ENCODE measurements at places on chromosomes 7 and 10.

GRCh38 chr10:4813023-4813422 is 13.0 kb upstream of the AKR1E2 start:
- peak; percentile 99 for DNase-seq

DNA sequence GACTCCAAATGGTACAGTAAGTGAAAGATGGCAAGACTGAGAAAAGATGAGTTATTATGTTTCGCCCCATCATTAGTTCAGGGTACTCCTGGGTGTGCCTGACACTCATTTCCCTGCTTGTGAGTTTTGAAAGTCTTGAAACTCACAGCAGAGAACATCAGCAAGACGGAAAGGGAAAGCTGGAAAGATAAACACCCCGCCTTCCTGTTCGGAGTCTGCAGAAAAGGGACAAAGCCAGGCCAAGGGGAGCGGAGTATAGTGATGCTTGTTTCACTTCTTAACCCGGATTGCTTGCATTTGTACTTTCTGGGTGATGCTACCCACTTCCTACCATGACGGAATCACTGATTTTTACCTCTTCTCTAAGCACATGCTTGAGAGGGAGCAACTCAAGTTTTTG is 294.5 kb downstream of the FRMD4A start:
- no peak for DNase-seq

DNA sequence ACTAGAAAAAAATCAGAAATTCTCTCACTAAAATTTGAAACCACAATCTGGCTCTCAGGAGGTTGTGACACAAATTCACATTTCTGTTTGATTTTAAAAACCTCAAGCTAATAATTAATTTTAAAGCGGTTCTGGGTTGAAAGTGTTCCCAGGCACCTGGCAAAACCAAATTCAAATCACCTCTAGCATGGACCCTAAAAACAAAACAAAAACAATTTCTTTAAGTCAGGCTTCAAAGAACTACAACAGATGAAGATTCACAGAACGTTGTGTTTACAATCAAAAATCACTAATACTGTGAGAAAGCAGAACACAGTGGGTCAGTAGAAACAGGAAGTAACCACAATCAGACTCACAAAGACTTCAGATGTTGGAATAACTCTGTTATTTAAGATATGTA is 7.2 kb upstream of the RELN start:
- DNase-seq = no peak

GRCh38 chr7:117074378-117074777 is 121.1 kb downstream of the ST7 start:
- DNase-seq = no peak

- no peak for DNase-seq
These were observed 106.5 kb downstream of the PRLHR start for GRCh38 chr10:118488710-118489497.

- DNase-seq = peak; percentile 99
These were observed 138.4 kb downstream of the SDK1 start for GRCh38 chr7:3439333-3440030.

DNA sequence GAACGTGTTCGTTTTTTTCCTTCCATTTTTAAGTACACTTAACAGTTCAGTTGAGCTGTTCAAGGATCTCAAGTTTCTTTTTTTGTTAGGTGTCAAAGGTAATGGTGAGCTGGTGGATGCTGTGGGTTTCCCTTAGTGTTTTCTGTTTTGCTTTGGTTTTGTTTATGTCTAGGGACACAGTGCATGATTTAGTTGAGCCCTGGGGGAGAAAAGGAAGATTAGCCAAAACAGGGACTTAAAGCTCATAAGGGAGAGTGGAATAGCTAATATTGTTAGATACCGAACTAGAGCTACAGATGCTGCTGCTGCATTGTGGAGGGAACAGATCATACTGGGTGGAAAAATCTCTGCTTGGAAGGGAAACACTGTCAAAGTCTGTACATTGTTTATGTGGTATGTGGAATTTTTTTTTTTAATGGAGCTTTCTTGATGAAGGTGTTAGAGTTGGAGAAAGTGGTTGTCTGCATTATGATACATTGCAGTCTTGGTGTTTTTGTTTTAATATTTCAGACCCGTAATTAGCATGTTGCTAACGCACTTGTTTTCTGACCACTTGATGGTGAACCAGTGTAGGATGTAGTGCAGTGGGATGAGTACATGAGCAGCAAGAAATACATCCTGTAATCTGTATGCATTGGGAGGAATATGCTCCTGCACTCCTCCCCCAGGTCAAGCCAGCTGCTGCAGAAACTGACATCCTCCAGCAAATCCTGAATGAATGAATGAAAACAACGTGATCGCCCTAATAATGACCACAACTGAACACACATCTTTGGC is 2.1 kb downstream of the GLCCI1 start:
- peak; percentile 51 for DNase-seq

DNA sequence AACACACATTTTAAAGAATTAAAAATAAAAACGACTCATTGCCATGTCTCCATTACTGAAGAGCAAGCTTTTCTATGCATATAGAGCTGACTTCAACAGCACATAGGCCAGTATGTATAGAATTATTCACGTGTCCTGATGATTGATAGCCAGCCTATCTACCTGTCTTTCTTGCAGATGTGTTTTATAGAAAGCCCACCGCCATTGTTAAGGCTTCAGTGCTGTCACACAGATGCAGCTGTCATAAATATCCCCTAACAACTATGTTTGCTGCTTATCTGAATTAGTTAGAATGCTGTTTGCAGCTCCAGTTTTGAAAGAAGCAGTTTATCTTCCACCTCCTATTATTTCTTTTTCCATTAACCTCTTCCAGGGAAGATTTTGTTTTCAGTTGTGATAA is 235.9 kb downstream of the SLC25A13 start:
- no peak for DNase-seq

DNA sequence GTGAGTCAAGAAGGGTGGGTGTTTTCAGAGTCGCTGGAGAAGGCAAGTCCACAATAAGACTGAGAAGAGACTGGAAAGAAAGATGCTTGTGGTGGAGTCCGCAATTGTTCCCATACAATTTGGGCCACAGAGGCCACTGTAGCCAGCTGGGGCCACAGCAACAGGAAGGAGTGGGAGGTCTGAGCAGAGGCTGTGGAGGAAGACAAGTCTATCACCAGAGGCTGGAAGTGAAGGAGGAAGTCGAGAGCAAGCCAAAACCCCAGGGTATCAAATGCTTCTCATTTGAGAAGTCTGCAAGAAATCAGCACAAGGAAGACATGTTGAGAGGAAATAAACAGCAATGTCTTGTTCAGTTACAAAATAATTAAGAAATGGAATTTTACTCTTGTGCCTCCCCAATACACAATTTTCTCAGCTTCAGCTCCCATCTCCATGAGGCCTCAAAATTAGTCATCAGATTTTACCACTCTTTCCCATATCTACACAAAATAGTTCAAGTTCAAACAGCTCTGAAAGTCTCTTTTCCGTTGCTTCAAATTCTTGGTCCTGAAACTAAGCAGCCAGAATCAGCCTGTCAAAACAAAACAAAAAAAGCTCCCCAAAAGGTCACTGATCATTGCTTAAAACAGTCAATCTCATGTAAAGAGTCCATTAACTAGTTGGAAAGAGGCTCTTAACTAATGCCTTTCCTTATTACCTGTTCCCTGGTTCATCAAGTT is 31.6 kb downstream of the SLC16A12 start:
- no peak for DNase-seq

GRCh38 chr10:12511651-12512050 is 162.3 kb downstream of the CAMK1D start:
- no peak for DNase-seq

DNA sequence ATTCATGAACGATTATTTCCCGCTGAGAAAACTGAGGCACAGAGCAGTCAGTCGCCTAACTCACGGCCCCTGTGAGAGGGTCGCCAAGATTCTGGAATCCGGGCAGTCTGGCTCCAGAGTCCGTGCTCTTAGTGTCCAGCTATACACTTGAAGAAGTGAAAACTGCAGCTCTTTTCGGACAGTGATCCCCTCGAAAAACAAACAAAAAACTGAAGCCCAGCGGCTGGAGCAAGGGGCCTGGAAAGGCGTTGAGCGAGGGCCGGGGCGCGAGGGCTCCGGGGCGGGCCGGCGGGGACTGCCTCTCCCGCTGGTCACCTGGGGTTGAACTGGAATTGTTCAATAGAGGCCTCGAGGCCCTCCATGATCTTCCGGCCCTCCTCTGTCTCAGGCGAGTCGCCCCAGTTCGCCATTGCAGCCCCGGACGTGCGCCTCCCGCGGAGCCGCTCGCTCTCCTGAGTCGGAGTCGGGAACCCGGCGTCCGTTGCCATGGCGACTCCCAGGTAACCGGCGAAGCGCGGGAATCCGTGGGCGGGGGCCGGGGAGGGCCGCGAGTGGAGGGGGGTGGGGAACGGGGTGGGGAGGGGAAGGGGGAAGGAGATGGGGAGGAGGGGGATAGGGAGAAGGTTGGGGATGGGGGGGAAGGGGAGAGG is 881 bp downstream of the C10orf67 start:
- DNase-seq = peak; percentile 42

DNA sequence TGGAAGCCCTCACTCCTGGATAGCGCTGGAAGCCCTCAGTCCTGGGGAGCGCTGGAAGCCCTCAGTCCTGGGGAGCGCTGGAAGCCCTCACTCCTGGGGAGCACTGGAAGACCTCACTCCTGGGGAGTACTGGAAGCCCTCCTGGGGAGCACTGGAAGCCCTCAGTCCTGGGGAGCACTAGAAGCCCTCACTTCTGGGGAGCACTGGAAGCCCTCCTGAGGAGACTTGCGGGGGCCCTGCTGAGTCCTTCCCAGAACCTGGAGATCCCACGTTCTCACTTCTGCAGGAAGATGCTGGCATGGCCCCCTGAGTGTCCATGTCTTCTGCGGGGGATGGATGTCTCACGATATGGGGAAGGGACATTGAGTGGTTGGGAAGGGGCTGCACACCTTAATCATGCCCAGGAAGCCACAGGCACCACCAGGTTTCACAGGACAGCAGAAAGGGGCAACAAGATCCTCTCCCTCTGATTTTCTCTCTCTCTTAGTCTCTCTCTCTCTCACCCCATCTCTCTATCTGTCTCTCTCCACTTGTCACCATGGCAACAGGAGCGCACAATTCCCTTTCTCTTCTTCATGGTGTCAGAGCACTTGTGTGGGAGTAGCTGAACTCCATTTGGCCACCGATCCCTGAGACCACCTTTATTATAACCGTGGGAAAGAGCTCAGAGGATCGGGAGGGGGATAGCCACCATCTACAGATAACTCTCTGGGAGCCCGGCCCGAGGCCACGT is 267.0 kb downstream of the TCERG1L start:
- DNase-seq = no peak

DNA sequence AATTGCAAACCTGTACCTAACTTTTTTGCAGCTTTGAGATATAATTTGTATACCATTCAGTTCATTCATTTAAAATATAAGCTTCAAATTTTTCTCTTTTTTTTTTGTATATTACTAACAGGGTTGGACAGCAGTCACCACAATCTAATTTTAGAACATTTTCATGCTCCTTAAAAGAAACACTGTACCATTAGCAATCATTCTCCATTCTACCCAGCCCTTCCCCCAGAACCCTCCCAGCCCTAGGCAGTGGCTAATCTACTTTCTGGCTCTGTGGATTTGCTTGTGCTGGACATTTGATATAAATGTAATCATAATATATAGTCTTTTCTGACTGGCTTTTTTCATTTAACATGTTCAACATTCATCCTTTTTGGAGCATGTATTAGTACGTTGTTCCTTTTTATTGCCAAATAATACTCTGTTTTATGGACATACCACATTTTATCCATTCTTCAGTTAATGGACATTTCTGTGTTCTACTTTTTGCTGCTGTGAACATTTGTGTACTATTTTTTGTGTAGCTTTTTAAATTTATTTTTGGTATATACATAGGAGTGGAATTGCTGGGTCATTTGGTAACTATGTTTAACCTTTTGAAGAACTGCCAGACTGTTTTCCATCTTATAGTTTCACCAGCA is 40.9 kb upstream of the ST7 start:
- no peak for DNase-seq

DNA sequence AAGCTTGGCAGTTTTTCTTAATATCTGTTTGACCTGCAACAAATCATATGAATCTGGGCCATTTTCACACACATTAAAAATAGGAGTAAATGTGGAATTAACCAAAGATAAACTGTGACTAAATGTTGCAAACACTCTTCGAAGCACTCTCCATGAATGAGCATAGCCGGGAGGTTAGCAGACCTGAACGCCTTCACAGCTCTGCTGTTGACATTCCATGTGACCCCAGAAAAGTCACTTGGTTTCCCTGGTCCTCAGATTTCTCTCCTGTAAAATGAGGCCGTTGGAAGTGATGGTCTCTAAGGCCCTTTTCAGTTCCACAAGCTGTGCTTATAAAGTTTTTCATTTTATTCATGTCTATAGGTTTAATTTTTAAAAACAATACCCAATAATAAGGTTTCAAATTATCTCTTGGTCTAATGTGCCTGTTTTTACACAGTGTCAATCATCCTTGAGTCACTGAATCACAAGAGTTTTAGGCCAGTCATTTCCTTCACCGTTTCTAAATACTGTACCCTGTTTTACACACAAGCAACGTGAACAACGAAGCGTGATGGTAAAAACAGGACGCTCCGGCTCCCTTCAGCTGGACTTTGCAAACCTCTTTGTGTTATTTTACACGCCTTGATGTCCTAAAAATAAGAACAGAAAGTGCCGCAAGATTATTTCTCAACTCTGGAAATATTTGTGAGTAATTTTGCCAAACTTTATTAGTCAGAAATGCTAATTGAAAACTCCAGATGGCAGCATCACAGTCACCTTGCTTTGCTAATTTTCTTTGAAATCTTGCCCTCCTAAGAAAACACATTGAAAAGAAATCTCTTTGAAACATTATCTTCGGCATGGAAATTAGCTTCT is 38.6 kb upstream of the MET start:
- peak; percentile 82 for DNase-seq

DNA sequence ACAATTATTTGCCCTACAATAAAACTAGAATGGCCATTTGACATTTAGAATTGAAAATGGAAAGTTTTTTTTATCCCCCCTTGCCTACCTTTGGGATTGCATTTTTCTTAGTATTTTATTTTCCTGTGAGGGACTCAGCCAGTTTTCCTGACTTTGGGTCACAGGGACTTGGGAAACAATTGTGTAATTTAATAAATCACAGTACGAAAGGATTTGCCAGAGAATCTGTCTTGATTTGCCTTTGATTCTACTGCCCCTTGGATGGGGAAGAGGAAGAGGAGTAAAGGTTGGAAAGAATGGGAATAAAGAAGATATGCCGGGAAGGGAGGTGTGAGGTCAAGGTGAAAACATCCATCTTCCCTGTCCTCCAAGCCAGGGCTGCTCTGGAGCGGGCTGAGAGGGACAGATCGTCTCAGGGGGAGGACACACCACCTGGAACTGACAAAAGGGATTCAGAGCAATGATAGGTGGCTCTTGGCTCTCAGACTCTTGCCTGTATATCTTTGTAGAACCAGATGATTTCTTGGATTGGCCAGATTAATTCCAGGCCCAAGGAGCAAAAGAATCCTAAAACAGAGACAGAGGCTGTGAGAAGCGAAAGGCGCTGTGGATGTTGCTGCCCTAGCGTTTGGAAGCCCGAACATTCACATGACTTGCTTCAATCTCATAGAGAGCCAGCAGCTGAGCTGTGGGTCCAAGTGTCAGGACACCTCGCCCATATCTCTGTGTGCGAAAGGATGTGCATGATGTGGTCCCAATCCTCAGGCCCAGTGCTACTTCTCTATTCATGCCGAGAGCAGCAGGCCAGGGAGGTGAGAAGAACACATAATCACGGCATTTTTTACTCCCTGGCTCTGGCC is 50.3 kb upstream of the ZEB1 start:
- DNase-seq = no peak
